ENCODE measurements at places on chromosomes 1 and 21.

GRCh38 chr1:222310836-222311235 is 237.1 kb downstream of the HHIPL2 start:
- no peak for DNase-seq

DNA sequence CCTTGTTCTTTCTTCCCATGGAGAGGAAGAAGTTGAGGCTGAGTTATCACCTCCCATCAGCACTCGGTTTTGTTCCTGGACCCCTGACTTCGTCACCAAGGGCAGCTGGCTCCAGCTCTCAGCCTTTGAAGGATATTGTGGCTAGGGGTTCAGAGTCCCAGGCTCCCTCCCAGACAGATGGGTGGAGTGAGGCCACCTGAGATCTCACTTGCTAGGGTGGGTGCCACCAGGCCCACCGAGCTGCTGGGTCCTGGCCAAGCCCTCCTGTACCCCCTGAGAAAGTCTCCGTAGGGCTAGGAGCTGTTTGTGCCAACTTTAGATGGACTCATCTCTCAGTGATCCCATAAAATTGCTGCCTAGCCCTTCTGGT is 6.9 kb downstream of the MX2 start:
- DNase-seq: no peak

DNA sequence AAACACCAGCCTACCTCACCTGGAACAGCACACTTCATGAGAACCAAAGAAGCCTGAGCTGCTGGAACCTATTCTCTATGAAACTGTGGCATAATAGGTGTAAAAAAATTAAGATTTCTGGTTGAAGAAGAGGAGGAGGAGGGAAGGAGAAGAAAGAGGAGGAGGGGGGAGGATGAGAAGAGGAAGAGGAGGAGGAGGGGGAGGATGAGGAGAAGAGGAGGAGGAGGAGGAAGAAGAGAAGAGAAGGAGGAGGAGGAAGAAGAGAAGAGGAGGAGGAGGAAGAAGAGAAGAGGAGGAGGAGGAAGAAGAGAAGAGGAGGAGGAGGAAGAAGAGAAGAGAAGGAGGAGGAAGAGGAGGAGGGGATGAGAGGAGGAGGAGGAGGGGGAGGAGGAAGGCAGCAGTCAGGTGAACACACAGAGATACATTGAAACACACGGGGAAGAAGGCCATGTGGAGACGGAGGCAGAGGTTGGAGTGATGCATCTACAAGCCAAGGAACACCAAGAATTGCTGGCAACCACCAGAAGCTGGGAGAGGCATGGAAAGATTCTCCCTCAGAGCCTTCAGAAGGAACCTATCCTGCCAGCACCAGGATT is 8.2 kb downstream of the ACTA1 start:
- DNase-seq: no peak

DNA sequence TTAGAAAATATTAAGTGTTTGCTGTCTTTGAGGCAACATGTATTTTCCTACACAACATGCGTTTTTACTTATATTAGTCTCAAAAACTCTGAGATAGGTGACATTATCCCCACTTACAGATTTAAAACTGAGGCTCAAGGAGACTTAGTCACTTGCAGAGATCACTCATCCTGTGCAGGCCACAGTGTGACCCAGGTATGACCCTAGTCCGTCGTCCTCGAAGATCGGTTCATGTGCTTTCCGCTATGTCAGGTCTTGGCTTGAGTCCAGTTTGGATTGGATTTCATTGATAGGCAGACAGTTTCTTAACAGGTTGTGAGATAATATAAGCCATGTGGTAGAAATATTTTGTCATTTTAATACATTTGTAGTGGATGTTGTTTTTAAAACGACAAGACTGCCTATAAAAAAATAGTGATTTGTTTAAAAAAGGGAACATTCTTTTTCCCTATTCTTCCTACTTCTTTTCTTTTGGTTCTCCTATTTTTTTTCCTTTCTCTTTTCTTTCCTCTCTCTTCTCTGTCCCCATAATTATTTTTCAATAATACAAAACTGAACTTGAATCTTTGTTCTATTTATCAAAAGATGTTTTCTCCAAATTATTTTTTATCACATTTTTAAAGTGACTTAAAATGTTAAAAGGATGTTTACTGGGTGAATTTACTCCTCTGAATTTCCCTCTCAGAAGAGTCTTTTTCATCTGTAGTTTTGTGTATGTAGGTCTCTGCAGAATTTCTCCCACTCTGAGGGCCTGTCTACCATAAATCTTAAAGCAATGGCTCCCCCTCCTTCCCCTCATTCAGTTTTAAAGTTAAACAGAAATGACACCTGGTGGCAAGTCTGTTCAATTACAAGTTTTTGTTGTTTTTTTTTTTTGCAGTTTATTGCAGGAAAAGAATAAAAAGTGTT is 81.8 kb downstream of the PHTF1 start:
- no peak for DNase-seq

- DNase-seq: no peak
Observed at GRCh38 chr1:49171941-49172593, 395.4 kb upstream of the BEND5 start.

DNA sequence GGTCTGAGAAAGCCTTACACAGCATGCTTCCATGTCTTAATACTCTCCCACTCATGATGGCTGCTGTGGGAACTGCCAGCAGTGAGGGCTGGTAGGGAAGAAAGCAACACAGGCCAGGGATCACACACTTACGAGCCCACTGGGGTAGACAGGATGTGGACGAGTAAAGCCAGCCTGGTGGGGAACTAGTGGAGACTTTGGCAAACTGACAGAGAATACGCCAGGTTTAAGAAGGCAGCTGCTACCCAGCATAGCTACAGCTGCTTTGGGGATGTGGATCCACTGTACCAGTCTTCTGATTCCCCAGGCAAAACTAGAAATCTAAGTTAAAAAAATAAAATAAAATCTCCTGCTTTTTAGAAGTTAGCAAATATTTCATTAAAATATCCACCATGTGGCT is 664.0 kb downstream of the SMYD3 start:
- no peak for DNase-seq

DNA sequence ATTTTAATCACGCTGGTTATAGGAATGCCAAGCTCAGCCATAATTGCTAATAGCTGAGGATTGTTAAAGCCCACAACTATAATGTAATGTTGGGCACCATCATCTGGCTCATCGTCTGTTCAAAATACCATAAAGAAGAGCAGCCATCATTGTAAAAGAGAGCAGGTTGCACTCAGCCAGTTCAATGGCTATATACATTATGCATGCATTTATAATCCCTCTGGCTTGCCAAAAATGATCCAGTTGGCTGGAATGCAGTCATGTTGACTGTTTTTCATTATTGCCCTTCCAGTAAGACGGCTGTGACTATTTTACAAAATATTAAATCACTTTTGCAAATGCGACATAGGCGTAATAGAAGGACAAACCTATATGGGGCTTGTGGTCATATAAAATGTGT is 85.3 kb downstream of the SPAG17 start:
- no peak for DNase-seq

DNA sequence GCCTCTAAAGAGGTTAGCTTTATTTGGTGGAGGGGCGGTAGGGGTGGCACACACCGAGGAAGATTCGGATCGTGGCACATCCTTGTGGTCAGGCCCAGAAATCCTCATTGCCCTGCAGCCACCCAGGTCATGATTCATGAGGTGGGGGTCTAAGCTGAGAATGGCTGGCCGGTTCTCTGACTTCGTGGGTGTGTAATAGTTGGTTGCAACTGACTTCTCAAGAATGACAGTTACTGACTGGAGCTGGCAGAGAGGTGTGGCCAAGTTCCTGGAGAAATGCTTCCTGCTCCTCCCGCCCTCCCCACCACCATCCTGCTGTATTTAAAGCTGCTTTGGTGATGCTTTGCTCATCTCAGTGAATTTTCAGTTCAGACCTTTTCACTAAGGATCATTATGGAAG is 198.6 kb downstream of the KIF26B start:
- no peak for DNase-seq

DNA sequence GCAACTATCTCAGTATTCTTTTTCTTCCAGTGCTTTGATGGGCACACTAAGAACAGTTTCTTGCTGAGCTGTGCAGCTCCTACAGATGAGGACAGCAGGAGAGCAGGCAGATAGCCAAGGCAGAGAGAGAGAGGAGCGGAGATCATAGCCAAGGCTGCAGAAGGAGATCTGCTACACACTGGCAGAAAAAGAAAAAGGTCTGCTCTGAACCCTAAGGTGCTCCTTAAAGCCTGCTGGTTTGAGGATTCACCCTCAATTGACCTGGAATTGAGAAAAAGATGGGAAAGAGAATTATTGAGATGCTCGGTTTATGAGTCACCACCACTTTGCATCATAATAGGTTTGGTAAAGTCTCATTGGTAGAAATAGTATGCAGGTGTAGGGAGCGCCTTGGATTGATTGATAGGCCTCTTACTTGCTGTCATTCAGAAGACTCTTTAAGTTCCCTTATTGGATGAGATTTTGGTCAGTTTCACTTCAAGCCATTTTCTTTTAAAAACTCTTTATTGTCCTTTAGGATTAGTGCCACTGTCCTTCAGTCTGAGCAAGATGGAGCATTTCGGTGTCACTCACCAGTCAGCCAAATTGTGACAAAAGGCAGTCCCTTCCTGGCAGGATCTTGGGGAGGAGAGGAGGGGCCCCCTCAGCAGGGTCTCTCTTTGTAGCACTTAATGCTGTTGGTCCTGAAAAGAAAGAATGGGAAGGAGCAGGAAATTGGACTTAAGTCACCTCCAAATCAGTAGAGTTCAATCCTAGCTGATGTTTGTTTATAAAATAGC is 685.0 kb downstream of the ADGRL2 start:
- DNase-seq: no peak

GRCh38 chr1:56025942-56026341 is 553.4 kb downstream of the PLPP3 start:
- DNase-seq: no peak

- no peak for DNase-seq
Observed at GRCh38 chr21:31115249-31115648, 77.0 kb upstream of the KRTAP19-8 start.

DNA sequence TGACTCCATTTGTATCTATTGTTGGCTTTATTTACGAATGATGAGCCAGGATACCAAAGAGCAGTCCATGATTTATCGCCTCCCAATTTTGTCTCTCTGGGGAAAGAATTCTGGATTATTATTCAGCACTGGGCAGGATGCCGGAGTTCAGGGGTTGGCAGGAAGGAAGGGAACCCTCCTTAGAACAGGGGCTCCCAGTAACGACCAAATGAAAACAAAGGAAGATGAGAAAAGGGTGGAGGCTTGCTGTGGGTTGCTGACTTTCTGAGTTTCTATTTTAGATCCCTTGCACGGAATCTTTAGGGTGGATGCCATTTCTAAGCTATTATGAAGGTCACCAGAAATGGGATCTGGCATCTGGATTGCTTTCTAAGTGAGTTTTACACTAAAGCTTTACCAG is 231.2 kb upstream of the LYPLAL1 start:
- DNase-seq: no peak

DNA sequence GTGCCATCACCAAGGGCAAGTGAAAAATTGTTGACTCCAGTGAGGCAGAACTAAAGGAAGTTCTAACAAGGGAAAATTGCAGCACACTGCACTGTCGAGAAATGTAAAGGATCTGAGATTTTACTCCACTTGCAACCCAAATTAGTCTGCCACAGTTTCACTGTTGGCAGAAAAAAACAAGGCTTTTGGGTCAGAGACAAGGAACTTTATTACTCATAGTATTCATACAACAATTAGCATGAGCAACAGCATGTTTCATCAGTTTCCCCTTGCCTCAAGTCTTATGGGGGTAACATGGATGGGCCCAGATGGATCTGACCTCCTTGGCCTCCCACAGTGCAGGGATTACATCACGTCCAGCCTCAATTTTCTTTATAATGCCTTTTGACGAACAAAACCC is 125.3 kb downstream of the LTN1 start:
- DNase-seq: no peak

- no peak for DNase-seq
Observed at GRCh38 chr1:204409123-204409522, 2.5 kb downstream of the PPP1R15B start.

DNA sequence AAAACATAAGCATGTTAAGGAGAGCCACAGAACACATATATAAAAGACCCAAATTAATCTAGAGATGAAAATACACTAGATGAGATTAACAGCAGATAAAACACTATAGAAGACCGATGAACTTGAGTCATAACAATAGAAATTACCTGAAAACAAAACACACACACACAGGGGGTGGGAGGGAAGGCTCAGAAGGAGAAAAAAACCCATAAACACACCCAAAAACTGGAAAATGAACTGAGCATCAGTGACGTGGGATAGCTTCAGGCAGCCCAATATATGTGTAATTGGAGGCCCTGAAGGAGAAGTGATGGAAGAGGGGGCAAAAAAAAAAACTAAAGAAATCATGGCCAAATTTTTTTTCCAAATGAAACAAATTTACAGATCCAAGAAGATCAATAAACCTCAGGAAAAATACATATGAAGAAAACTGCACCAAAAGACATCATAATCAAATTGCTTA is 11.4 kb downstream of the ALDH9A1 start:
- DNase-seq: no peak

DNA sequence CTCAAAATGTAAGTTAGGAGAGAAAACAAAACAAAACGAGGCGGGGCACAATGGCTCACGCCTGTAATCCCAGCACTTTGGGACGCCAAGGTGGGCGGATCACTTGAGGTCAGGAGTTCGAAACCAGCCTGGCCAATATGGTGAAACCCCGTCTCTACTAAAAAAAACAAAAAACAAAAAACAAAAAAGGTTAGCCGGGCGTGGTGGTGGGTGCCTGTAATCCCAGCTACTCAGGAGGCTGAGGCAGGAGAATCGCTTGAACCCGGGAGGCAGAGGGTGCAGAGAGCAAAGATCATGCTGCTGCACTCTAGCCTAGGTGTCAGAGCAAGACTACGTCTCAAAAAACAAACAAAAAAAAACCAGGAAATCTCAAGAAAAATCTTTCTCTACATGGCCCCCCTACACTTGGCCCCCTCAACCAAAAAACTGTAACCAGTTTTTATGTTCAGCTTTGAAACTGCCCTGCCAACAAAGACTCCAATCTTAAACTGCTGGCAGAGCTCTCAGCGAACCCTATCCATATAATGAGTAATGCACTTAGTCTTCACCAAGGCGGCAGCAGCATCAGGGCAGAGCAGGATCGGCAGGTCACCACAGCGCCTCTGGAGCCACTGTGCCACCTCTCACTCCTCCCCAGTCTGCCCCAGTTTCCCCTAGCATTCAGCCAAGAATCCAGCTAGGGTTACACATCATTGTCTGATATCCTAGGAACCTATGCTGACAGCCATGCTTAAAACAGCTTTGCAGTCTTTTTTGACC is 71.7 kb downstream of the JAK1 start:
- no peak for DNase-seq

GRCh38 chr1:231625975-231626534 is 535 bp upstream of the DISC1 start:
- no peak for DNase-seq

DNA sequence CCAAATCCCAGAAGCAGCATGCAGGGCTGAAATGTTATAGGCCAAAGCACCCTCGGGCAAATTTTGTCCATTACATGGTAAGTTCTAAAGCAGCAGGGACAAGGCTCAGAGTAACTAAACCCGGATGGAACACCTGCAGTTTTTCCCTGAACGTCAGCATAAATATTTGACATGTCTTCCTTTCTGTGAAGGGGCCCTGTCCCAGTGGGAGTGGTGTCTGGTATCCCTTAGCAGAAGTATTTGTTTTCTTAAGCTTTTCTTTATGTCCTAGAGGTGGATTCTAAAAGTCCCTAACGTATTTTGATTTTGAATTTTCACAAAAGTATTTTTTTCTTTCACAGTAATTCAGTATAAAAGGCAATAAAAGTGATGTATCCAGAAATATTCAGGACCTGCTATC is 223.9 kb downstream of the ST6GALNAC3 start:
- no peak for DNase-seq

GRCh38 chr1:211017075-211017718 is 116.8 kb downstream of the KCNH1 start:
- DNase-seq: no peak

GRCh38 chr21:41953249-41953830 is 478 bp downstream of the C2CD2 start:
- DNase-seq: no peak

- no peak for DNase-seq
Observed at GRCh38 chr1:236952246-236953003, 51.8 kb downstream of the MT1HL1 start.

Data from stimulated activated CD8-positive, alpha-beta memory T cell treated with anti-CD3 and anti-CD28 coated beads, Interleukin-4, amount 100 ng/mL, for 24 hours (primary cell).